Kasumi-1 (cell line): ENCODE measurements at places on chromosomes 13 and 19.

DNA sequence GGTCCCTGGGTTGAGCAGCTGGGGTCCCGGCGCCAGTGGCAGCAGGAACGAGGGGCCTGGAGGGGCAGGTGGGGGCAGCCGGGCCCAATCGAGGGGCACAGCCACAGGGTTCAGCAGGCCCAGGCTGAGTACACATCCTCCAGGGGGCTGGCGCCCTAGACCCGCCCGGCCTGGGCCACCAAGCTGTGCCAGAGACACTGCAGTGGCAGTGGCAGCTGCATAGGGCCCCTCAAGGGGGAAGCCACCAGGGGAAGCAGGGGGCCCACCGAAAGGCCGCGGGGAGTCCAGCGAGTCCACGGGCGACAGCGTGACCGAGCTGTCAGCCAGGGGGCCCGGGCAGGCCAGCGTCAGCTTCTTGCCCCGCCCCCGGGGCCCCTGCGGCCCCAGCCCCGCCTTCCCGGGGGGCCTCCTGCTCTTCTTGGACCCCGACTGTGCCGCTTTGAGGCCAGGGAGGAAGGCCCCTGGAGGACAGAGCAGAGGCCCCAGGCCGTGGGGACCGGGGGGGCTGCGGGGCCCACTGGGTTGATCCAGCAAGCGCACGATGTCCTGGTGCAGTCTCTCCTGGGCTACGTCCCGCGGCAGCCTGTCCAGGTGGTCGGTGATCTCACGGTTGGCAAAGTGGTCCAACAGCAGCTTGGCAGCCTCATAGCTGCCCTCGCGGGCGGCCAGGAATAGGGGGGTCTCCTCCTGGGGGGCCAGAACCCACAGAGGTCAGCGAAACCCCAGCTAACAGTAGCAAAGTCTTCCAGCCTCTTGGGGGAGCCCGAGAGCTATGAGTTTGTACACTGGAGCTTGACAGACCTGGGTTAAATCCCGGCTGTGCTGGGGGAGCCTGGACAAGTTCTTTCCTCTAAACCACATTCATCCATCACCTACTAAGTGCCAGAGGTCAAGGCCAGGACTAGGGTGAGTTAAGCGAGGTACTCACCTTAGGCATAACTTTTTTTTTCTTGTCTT lies 39.5 kb downstream of the NOTCH3 start:
- DNase-seq: peak; percentile 60

- peak; percentile 17 for DNase-seq
Measured at GRCh38 chr13:112943309-112944125, 25.5 kb upstream of the MCF2L start.

DNA sequence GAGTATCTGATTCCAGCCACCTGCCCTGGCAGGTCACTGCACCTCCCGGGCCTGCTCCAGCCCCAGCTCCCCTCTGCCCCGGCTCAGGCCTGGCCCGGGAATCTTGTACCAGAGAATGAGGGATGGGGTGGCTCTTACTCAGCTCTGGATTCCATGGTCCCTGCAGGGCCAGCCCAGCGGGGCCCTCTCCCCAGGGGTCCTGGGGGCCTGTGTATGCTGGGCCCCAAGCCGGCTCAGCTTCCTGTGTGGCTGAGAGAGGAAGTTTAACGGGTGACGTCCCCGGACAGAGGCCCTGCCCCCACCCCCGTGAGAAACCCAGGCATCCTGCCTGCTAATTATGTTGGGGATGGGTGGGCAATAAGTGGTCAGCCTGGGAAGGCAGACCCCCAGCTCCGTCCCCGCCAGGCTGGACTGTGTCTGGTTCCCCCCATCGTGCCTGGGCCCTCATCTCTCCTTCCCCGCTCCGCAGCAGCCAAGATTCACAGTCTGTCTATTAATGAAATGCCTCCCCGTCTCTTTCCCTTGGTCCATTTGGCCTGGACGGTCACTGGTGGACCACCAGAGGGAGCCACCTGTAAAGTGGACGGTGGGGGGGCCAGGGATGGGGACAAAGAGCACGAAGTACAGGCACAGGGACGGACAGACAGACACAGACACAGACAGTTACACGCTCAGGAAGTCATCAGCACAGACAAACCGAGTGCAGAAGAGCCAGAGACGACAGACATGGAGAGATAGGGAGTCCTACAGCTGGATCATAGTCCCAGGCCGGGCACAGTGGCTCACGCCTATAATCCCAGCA lies at the start of gene DENND1C:
Gene DENND1C, minus strand, starts transcription at position 247 of the 802 bp plus-strand sequence. Its CDS starts 92 bp downstream, at position 155.
- DNase-seq: peak; percentile 65

DNA sequence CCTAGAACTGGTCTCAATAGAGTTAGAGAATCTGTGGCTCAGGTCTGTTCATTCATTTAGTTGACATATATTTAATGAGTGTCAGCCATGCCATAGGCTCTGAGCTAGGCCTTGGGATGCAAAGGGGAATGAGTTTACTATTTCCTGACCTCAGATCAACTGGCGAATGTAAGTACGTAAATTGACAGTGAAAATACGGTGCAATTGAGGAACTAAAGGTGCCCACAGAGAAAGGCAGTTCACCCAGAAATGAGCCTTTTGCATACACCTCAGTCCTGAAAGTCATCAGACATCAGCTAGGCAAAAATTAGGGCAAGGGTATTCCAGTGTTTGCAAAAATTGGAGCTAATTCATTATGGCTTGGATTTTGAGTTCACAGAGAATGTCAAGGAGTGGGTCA lies 20.6 kb upstream of the UPF3A start:
- no peak for DNase-seq

DNA sequence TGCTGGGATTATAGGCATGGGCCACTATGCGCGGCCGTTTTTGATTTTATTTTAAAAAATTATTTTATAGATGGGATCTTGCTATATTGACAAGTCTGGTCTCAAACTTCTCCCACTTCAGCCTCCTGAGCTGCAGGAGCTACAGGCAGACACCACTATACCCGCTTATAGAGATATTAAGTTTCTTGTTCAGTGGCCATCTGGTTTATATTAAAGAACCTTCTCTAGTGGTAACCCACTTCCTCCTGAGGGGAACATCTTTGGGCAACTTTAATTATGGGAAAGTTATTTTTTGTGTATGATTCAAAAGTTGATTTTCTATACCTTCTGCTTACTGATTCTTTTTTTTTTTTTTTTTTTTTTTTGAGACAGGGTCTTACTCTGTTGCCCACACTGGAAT lies 172.7 kb downstream of the KLF5 start:
- peak; percentile 48 for DNase-seq

DNA sequence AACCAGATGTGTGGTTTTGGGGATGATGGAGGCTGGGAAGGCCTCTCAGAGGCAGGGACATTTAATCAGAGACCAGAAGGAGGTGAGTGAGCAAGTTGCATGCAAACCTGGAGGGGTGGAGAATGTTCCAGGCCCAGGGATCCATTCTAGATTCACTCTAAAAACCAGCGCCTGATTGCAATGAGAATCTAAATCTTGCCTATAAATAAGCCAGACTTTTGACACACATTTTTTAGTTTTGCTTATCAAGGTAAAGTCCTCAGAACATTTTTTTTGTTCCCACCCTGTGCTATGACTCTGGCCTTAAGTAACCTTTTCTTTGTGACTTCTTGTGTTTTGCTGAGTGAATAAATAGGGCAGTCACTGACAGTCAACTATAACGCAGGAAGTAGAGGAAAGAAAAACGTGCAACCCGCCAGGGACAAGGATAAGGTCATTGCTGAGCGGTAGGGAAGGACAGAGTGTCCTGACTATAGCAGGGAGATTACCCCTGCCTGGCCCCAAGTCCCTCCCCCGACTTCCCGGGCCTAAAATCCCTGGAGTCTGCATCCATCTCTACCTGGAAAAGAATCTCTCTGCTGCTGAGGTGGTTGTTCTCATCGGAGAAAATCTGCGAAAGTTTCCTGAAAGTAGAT lies 14.4 kb downstream of the RGL3 start:
- DNase-seq: no peak

- DNase-seq: no peak
Measured at GRCh38 chr13:47146991-47147811, 250.3 kb upstream of the HTR2A start.

DNA sequence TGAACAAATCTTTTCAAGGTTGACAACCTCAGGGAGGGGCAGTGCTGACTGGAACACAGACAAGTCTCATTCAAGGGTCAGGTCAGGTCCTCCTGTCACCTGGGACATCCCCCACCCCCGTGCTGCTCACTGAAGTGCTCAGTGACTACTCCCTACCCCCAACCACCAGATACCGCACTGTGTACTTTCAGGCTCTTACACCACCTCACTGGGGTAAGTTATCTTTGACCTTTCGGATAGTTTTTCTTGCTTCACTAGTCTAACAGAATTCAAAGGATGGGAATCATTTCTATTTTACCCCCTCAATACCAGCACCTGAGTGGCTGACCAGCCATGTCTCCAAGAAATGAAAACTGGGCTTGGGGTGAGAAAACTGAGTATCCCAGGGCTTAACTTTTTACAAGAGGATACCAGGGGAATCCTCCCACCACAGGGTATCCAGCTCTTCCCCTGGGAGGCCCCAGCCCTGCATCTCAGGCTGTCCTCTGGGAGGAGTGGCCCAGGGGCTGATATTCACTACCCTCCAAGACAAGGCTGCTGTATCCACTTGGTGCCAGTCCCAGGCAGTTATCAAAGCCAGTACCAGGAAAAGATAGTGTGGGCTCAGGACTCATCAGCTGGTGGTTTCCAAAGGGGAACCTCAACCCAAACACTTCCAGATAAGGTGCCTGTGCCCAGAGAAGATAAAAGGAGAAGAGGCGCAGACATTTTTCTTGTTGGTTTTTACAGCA lies 2.1 kb downstream of the ZNF563 start:
- no peak for DNase-seq

DNA sequence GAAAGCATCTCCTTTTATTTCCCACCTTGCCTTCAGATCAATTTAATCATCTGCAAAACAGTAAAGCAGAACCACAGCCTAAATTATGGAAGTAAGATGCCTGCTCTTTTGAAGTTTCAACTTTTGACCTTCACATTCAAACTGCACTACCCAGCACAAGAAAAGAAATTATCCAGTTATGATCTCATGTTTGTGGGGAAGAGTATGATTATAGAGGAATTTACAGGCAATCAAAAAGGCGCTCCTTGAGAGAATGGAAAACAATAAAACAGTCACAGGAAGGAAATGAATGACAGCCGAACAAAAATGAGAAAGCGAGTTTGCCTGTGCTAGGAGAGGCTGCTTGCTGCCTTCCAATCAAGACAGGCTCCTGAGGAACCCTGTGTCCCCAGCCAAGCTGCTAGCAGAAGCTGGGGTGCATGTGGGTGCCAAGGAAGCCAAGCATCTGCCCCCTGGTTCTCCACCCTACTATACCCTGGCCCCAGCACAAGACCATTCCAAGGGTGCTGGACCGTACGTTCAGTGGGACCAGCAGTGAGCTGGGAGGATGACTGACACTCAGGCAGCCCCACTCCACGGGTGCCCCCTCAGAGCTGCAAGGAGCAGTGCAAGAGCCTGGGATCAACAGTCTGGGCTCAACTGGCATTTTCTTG lies 47.8 kb downstream of the PEPD start:
- DNase-seq: no peak

- no peak for DNase-seq
Measured at GRCh38 chr13:28421676-28422410, 73.1 kb downstream of the FLT1 start.

- peak; percentile 71 for DNase-seq
Measured at GRCh38 chr19:34269968-34270621, 15.7 kb downstream of the GARRE1 start.

DNA sequence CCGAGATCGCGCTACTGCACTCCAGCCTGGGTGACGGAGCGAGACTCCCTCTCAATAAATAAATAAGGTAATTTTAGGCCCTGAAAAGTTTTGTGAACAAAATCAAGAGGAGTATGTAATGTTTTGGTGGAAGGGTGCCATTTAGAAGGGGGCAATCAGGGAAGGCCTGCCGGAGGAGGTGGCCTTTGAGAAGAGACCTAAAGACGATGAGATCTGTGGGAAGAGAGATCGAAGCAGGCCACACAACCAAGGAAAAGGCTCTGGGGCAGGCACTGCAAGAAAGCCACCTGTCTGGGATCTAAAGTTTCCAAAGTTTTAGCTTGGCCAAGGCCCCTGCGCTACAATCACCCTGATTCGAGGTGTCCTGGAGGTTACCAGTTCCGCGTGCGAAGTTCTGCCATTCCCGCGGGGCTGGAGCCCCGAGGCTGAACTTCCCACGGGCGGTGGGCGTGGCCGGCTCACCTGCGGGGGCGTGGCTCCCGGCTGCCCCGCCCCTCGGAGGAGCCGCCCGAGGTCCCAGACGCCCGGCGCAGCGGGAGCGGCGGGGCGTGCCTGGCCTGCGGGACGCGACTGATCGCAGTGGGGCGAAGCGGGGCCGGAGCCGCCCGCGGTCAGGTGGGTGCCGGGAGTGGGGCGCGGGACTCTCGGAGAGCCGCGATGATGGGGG lies at the start of gene KLC3:
Gene KLC3, plus strand, starts transcription at position 519 of the 667 bp plus-strand sequence. CDS start 4,792 bp downstream, outside the sequence.
- no peak for DNase-seq

GRCh38 chr19:41366089-41366488 lies 2.1 kb upstream of the B9D2 start:
- DNase-seq: peak; percentile 10

DNA sequence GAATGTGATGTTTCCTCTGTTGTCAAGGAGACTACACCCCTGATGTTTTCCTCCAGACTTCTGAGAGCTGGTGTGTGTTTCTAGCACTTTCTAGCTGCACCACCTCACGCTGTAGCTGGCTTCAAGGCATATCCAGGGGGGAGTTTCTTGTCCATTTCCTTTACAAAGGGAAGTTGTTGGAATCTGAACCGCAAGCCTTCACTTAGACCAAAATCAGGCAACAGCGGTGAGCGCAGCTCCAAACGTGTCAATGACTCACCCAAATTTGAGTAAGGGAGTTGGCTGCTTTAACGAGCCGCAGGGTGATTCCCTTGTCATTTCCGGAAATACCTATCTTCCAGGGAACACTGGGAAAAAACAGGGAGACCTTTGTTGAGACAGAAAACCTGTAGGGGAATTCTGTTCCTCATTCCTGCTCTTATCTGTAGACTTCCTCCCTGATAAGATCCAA lies 2.5 kb downstream of the LDLR start:
- DNase-seq: peak; percentile 59

GRCh38 chr13:26220575-26220974 lies 1.5 kb downstream of the RNF6 start:
- no peak for DNase-seq

GRCh38 chr19:31054430-31054829 lies 294.8 kb downstream of the TSHZ3 start:
- DNase-seq: no peak

GRCh38 chr19:5126498-5127223 lies 157.7 kb downstream of the KDM4B start:
- DNase-seq: no peak

DNA sequence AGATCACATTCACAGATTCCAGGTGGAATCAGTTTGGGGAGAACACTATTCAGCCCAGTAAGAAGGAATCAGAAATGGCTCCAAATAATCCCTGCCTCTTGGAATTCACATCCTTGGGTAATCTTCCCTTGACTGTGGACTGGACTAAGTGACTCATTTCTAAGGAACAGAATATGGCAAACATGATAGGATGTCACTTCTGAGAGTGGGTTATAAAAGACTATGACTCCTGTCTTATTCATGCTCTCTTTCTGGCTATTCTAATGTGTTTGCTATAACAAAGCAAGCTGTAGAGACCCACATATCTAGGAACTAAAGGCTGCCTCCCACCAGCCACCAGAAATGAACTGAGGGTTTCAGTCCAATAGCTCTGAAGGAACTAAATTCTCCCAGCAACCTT lies 37.8 kb downstream of the MBD3L2B start:
- DNase-seq: no peak

- DNase-seq: no peak
Measured at GRCh38 chr13:40285634-40286033, 380.8 kb downstream of the FOXO1 start.
